ENCODE measurements at places on chromosomes 13 and 19.

DNA sequence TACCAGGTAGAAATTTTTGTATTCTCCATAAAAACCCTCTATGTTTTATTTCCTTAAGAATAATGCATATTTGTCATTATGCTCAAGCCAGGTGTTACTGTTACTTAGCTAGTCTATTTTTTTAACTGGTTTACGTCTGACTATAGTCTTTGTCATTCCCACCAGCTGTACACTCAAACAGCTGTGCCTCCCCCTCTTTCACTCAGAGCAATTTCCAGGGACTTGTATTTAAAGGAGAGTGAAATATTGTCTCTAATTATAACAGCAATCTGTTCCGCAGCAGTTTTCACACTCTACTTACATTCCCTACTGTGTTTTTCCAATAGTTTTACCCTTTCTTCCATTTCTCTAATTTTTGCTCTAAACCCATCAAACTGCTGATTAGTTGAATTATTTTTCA, 813.6 kb upstream of the MIR17HG start:
- DNase-seq, result no peak

DNA sequence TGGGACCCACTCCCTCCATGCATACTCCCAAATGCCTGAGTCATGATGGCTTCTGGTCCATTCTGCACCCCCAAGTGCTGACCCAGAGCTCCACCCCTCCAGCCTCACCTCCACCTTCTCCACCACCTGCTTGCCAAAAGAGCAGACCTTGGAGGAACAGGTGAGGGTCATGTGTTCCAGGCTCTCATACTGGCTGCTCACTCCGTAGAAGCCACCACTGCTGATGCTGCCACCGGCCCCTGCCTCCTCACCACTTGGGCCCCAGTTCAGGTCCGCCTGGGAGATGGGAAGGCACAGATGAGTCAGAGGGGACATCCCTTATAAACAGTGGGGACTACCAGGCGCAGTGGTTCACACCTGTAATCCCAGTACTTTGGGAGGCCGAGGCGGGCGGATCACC, 7.9 kb downstream of the CD37 start:
- DNase-seq, result no peak

GRCh38 chr13:106471957-106472543, 63.4 kb downstream of the EFNB2 start:
- no peak for DNase-seq

- no peak for DNase-seq
Measured at GRCh38 chr13:113322043-113322461, 25.0 kb downstream of the LAMP1 start.

- DNase-seq, result no peak
Measured at GRCh38 chr13:58461217-58461616, 829.7 kb downstream of the PCDH17 start.

DNA sequence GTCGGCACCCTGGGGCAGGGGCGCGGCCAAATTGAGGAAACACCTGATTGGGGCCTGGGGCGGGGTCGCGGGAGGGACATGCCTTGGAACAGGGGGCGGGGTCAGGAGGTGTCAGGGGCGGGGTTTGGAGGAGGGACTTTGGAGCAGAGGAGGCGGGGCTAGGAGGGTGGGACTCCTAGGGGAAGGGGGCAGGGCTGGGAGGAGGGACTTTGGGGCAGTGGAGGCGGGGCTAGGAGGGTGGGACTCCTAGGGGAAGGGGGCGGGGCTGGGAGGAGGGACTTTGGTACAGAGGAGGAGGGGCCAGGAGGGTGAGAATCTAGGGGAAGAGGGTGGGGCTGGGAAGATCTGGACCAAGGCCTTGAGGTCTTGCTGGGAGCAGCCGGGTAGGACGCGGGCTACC, 21.9 kb downstream of the GRIN2D start:
- DNase-seq, result peak; percentile 59

DNA sequence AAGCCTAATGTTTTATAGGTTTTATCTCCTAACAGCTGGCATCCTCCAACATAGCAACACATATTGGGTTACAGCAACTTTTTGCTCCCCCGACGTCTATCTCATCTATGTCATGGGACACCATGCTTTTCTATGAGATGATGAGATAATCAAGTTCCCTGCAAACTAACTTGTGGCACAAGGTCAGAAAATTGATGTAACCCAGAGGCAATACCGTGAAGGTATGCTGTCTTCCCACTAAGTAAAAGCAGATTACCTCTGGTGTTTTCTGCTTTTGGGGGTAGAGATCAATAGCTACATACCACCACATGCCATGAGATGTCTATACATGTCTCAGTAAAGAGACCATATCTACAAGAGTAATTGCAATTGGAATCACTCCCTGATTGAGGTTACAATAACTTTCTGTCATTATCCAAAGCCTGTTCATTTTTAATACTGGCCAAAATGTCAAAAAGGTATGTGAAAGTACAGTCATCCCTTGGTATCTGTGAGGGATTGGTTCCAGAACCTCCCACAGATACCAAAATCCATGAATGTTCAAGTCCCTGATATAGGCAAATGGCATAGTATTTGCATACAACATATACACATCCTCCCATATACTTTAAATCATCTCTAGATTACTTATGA, 131.3 kb downstream of the CYSLTR2 start:
- no peak for DNase-seq

DNA sequence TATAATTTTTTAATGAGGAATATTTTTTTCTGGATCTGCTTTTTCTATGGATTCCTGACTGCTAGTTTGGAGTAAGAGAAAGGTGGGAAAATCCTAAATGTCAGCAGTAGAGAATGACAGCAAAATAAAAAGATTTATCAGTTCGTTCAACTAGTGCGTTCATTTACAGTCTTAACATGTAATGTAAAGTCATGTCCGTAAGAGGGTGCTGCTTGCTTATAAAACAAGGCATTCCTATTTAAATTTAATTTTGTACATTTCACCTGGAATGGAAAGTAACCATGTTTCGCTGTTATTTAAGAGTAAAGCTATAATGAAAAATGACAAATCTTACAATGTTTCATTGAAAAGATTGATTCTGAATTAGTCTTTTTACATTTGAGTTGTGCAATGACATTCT, 76.6 kb downstream of the ZMYM2 start:
- no peak for DNase-seq

DNA sequence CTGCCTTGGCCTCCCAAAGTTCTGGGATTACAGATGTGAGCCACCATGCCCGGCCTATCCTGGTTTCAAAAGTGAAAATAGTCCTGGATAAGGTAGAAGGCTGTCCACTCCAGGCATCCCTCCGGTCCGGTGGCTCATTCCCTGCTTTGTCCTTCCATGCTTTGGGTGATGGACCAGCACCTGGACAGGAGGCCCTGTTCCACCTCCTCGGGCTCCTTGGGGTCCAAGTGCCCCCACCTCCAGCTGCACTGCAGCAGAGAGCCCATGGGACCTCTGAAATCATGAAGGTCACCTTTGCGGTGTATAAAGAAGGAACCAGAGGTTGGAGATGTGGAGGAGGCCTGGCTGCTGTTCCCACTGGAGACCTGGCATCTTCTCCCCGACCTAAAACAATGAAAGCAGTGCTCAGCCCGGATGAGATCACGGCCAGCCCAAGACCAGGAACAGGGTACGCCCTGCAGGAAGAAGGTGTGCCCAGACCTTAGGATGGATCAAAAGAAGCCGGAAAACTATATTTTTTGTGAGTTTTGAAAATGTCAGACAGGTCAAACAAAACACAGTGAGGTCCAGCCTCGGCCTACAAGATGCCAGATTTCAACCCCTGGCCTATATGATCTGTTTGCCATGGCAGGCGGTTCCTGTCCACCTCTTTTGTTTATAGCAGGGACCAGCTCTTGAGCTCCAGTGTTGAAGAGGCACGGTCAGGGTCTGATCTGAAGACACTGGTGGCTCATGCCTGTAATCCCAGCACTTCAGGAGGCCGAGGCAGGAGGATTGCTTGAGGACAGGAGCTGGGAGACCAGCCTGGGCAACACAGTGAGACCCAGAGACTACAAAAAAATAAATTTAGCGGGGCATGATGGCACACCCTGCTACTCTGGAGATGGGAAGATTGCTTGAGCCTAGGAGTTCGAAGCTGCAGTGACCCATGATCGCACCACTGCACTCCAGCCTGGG, 5.8 kb downstream of the LSR start:
- no peak for DNase-seq

- DNase-seq, result no peak
Measured at GRCh38 chr13:28002886-28003698, 14.6 kb upstream of the URAD start.

DNA sequence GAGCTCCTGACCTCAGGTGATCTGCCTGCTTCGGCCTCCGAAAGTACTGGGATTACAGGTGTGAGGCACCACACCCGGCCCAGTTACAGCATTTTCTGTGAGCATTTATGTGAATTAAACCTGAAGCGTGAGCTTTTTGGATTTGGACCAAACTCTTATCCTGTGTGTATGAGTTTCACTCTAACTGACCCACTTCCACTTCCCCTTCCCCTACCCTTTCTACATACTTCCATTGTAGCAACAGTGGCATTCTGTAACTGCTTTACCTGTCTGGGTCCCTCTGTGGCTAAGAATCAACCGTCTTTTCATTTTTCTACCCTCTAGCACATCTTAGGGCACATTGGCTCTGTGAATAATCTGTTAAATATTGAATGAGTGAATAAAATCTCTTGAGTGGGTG, 16.2 kb downstream of the FRY start:
- DNase-seq, result no peak

- no peak for DNase-seq
Measured at GRCh38 chr13:95614641-95615245, 29.8 kb downstream of the DZIP1 start.

DNA sequence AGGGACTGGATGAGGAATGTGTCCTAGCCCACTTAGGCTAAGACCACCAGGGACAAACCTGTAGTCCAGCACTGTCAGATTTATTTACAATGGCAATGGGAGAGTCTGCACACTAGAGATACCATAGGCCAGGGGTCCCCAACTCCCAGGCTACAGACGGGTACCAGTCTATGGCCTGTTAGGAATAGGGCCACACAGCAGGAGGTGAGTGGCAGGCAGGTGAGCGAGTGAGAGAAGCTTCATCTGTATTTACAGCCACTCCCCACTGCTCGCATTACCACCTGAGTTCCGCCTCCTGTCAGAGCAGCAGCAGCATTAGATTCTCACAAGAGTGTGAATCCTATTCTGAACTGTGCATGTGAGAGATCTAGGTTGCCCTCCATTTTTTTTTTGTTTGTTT, 2.4 kb downstream of the THAP8 start:
- no peak for DNase-seq

GRCh38 chr13:96650301-96650886, 343.9 kb downstream of the OXGR1 start:
- DNase-seq, result no peak

- DNase-seq, result no peak
Measured at GRCh38 chr19:48508729-48509411, 2.8 kb downstream of the LMTK3 start.

DNA sequence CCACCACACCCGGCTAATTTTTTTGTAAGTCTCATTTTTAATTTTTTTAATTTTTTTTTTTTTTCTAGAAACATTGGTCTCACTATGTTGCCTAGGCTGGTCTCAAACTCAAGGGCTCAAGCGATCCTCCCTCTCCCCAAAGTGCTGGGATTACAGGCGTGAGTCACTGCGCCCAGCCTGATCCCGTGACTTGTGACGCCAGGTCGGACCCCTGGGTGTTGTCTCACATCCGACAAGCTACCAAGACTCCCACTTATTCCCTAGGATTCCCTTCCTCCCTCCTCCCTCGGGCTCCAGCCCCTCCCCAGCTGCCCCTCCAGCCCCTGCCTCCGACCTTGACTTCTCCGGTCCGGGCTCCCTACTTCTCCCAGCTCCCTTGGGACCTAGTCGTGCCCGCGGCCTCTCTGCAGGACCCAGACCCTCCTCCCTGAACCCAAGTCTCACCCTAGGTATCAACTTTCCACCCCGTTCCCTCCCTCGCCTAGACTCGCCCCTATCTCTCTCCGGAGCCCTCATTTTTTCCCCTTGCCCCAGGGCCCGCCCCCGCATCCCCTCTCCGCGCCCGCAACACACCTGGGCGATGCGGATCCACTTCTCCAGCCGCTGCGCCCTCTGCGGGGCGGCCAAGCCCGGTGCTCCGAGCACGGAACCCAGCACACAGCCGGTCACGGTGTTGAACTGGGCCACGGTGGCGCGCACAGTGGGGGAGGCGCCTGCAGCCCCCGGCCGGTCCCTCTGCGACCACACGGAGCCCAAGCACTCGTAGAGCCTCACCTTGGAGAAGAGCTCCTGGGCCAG, 13.1 kb downstream of the RGL3 start:
- DNase-seq, result no peak

DNA sequence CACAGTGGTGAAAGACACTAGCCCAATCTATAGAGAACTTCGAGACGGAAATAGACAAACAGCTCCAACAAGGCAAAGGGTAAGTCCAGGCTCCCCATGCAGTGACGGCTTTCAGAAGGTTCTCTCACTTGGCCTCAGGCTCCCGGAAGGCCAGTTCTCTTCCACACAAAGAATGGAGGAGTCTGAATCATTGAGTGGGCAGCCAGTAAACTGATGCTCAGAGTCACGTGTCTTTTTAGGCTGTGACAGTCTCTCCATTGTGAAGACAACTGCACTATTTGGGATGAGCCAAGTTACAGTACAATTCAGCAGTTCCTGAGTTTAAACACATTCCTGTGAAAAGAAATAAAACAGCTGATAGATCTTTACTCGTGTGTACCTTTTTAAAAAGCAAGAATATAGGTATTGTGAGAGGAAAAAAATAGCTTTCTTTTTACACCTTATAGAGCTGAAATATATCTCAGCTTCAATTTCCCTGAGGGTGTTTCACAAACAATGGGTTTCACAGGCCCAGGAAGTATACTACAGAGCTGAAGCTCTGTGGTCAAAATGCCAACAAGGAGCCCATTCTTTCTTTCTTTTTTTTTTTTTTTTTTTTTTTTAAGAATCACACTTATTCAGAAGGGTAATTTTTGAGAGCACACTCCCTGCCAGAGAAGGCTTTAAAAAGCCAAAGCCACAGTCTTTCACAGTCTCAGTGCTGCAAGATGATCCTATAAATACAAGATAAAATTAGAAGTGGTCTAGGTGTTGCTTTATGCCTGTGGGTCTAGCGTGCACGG, 135.1 kb downstream of the FREM2 start:
- no peak for DNase-seq

DNA sequence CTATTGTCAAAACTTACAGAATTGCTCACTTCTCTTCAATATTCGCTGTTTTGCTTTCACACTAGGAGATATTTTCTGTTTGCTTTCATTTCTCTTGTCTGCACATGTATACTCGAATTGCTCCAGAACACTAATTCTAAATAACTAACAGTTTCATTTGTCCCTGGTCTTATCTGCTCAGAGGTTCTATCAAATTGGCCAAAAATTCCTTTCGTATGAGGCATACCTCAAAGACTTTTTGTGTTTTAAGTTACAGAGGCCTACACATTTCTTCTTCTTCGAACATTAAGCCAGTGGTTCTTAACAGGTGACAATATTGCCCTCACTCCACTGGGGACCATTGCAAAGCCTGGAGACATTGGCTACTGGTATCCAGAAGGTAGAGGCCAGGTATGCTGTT, 1314.6 kb downstream of the EFNB2 start:
- no peak for DNase-seq

DNA sequence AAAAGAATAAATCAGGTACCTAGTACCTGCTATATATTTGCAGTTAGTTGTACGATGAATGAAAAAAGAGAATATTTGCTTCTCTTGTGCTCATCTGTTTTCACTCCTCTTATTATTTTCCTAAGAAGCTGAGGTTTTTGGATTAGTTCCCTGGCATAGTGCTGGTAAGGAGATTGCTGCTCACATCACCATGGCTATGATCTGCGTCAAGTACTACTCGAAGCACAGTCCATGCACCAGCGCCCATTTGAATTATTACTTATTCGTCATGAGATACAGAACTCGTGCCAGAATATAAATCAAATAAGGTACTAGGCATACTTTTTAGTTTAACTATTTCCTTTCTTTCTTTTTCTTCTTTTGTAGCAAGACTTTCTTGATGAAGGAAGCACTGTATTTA, 7.1 kb downstream of the SERTM1 start:
- DNase-seq, result no peak

Data from activated T-cell treated with anti-CD3 and anti-CD28 coated beads for 1 hour (primary cell).